Esophagus squamous epithelium (tissue), 5 donors: ENCODE measurements at places on chromosomes 11 and 22.

GRCh38 chr22:29269230-29269604 is 1.1 kb downstream of the EWSR1 start:
- no peak for DNase-seq

DNA sequence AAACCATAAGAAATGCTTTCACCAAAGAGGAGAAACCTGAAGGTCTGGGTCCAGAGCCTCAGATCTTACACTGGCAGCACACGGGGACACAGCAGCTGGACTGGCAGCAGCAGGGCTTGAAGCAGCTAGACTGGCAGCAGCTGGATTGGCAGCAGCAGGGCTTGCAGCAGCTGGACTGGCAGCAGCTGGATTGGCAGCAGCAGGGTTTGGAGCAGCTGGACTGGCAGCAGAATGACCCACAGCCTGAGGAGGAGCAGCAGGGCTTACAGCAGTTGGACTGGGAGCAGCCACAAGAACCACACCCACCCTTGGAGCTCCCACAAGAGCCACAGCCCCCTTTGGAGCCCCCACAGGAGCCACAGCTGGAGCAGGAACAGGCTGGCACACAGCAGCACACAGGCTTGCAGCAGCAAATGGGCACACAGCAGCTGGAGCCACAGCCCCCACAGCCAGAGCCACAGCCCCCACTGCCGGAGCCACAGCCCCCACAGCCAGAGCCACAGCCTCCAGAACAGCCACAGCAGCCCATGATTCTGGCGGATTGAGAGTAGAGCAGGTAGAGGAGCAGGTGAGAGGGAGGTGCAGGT is at the start of gene KRTAP5-11:
Gene KRTAP5-11 (minus strand): TSS at position 567 of the 587 bp plus-strand sequence. CDS start 38 bp downstream, at position 529.
- DNase-seq = no peak

DNA sequence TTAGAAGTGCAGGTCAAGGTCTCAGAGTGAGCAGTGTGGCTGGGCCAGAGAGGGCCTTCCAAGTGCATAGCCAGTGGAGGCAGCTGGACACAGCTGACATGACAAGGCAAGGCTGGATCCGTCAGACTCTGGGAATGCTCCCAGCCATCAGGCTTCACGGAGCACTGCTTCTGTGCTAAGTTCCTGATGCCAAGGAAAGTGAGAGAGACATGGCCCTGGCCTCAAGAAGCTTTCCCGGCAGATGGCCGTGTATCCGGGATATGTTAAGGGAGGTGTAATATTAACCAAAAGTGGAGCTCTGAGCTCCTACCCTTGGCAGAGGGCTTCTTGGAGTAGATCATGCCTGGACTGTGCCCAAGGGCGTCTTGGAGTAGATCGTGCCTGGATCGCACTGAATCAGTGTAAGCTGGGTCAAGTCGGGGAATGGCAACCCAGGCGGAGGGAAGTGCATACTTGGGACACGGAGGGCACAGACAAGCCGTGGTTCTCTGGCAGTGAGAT is 7.4 kb upstream of the EFCAB6 start:
- DNase-seq = no peak

GRCh38 chr11:65794570-65795510 is 8.0 kb downstream of the OVOL1 start:
- no peak for DNase-seq

DNA sequence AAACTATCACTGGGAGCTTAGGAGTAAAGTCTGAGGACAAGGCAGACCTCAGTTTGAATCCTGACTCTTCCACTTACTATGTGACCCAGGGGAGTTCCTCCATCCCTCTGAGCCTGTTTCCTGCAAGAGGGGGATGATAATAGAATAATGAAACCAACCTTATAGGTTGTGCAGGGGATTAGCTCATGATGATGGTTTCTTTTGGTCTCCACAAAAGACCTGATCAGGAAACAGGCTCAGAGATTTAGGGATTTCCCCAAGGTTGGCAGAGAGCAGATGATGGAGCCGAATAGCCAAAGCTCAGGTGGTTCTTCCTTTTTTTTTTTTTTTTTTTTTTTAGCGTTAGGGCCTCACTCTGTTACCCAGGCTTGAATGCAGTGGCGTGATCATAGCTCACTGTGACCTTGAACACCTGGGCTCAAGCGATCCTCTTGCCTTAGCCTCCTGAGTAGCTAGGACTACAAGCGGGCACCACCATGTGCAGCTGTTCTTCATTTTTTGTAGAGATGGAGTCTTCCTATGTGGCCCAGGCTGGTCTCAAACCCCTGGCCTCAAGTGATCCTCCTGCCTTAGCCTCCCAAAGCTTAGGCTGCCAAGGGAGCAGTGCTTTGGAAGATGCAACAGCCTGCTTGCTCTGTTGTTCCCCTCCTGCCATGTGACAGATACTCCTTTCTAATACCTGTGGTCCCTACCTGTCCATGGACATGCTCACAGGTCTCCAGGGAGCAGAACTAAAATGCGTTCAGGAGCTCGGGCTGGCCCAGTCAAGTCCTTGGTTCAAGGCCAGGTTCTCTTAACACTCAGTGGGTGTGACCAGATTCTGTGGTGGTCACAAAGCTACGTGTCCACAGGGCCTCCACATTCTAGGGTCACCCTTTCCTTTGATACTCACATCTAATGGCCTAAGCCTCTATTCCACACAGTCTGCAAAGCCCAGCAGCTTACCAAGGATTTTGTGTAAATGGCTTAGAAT is 22.3 kb downstream of the PATZ1 start:
- no peak for DNase-seq

DNA sequence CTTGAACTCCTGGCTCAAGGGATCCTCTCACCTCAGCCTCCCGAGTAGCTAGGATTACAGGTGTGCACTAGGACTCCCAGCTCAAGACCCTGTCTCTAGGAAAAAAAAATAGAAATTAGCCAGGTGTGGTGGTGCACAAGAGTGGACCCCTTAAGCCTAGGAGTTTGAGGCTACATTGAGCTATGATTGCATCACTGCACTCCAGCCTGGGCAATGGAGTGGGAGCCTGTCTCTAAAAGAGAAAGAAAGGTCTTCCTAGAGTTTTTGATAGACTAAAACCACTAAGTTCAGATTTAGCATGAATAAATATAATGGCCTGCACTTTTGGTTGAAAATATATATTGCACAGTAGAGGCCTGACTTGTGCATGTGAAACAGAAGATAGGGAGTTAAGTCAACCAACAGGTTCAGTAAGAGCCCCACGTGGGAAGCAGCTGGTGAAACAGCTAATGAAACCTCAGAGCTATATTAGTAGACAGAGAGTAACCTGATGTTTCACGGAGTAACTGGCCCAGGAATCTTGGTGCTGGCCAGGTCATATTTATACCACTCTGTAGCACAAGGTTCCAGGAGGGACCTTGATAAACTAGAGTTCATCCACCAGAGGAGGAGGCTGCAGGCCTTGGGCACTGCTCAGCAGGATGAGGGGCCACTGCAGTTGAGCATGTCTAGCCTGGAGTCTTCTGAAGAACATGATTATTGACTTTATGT is 4.6 kb upstream of the MICAL3 start:
- DNase-seq = no peak

- DNase-seq = no peak
These were observed 63.7 kb downstream of the MED15 start for GRCh38 chr22:20571078-20571503.

DNA sequence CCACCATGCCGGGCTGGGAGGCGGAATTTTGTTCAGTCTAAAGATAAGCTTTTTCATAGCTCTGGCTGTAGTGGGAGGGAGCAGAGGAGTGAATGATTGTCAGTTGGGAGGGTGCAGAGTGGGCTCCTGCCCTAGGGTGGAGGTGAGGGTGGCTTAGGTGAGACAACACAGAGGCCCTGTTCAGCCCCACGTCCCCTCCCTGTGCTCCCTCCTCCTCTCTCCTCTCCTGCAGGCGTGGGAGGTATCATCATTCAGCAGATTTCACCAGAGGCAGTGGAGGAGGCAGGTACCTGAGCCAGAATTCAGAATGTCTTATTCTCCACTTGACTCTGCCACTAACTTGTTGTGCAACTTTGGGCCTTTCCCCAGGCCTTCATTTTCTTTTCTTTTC is 1.7 kb upstream of the THRSP start:
- no peak for DNase-seq

DNA sequence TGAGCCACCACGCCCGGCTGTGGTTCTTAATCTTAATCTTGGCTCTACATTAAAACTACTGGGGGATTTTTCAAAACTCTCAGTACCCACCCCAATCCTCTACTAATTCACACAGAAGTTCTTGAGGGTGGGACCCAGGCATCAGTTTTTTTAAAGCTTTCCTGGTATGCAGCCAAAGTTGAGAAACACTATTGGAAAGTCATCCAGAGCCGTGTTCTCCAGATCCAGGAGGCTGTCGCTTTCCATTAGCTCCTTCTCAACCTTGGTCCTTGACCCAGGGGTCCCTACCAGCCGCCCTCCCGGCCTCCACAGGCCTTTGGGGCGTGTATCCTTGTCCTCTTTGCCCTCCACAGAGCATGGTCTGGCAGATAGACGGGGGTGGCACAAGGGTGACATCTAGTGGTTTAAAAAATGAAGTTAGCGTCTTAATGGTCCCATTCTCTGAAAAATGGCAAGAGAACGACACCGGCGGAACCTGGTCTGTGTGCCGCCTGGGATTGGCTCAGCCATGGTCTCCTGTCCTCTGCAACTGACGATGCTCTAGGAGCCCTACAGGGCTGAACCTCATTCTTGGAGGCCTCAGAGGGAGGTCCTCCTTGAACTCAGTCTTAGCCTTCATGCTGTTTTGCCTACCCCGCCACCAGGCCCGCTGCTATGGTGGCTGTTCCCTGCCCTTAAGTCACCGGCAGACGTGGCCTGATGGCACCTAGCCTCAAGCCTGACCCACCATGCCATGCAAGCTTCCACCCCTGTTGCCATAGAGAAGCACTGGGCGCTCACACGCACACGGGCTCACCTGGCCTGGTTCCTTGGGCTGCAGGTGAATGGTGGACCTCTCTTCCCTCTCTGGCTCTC is 152.0 kb upstream of the SYN3 start:
- no peak for DNase-seq

GRCh38 chr22:50730013-50730891 is 7.8 kb upstream of the ACR start:
- no peak for DNase-seq
